ENCODE measurements at places on chromosomes 7 and 10.

- DNase-seq = no peak
Measured at GRCh38 chr7:82567356-82567755, 123.8 kb upstream of the CACNA2D1 start.

- DNase-seq = no peak
Measured at GRCh38 chr10:27490807-27491206, 13.3 kb upstream of the RAB18 start.

GRCh38 chr10:94644352-94644751, 39.2 kb upstream of the CYP2C18 start:
- DNase-seq = no peak

DNA sequence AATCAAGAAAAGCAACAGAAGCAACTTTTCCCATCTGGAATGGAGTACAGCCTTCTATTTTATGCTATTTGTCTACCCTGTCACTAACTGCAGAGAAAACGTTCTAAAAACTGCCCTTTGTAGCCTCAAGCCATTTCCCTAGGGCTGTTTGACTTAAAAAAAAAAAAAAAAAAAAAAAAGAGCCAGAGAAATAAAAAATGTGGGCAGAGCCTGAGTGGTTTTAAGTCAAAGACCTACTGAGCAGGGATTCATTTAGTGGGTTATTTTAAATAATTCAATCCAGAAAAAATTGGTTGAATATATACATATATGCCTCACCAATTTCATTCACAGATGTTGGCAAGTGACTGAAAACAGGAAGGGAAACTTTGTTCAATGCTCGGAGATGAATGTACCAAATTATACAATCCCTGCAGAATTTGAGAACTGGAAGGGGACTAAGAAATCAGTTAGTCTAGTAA, 75.2 kb downstream of the PPP1R3C start:
- no peak for DNase-seq

GRCh38 chr10:121058082-121058481, 206.9 kb downstream of the WDR11 start:
- DNase-seq = no peak

DNA sequence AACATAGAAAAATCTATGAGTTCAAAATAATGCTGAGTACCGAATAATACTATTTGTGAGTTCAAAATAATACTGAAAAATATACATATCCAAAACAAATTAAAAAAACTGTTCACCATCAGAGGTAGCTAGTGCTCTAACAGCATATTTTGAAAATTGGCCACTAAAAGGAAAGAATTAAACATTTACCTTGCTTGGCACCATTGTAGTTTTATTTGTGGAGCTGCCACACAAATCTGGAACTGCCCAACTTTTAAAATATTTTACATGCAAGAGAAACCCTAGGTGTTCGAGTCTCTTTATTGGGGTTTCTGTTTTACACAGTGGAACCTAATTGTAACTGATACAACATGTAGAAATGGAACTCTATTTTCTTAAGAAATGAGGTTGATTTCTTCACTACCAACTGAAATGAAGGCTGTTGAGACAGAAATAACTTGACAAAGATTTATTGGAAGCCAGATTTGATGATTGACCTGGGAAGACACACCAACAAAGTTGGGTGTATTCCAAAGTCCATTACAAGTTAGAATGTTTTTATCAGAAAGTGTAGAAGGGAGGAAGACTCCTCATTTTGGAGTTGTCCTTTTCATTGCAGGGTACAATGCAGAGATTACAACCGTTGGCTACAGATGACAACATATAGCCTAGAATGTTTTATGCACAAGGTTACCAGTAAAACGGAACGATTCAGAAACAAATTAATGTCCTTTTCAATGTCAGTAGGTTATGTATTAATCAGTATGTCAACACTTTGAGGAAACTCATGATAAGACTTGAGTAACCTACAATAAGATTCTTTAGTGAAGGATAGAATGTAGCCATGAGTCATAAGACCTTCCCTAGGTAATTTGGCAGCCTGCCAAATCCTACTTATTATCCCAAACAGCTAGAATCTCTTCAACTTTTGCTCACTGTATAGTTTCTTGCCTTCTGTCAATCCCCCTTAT, 73.8 kb upstream of the PAPSS2 start:
- no peak for DNase-seq

DNA sequence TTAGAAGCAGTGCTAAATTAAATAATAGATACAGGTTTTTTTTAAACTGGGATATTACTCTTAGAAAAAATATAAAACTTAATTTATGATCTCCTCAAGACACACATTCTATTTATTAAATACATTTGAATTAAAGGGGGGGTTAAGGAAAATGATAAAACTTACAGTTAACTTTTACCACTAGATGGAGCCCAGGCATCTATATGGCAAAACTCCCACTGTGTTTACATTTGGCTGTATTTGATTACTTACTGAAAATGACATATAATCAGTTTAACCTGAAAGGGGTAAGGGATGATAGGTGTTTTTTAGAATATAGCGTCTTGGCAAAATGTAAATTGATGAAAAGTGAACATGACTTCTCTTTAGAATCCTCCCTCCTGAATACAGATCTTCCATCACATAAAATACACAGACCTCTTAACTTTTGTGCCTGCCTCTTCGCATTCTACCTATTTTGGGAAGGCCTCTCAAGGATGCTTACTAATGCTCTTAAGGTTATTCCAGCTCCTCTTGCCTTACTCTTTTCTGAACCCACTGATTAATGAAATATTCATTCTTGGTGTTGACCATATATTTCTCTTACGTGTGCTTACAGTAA, 235.7 kb downstream of the AGMO start:
- no peak for DNase-seq

DNA sequence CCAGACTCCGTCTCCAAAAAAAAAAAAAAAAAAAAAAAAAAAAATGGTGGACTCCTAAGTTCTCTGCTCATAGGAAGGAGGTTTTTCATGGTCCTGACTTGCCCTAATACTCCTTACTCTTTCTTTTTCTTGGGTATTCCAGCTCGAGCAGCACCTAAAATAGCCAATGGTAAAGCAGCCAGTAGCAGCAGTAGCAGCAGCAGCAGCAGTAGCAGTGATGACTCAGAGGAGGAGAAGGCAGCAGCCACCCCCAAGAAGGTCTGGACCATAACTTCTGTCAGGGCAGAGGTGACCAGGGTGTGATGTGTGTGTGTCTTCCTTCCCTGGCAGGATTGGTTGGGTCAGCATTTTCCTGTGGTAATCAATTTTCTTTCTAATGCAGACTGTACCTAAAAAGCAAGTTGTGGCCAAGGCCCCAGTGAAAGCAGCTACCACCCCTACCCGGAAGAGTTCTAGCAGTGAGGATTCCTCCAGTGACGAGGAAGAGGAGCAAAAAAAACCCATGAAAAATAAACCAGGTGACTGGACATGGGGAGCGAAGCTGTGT, 6.9 kb downstream of the NOLC1 start:
- DNase-seq = no peak

GRCh38 chr7:67512481-67512880, 515.8 kb downstream of the TYW1 start:
- no peak for DNase-seq

DNA sequence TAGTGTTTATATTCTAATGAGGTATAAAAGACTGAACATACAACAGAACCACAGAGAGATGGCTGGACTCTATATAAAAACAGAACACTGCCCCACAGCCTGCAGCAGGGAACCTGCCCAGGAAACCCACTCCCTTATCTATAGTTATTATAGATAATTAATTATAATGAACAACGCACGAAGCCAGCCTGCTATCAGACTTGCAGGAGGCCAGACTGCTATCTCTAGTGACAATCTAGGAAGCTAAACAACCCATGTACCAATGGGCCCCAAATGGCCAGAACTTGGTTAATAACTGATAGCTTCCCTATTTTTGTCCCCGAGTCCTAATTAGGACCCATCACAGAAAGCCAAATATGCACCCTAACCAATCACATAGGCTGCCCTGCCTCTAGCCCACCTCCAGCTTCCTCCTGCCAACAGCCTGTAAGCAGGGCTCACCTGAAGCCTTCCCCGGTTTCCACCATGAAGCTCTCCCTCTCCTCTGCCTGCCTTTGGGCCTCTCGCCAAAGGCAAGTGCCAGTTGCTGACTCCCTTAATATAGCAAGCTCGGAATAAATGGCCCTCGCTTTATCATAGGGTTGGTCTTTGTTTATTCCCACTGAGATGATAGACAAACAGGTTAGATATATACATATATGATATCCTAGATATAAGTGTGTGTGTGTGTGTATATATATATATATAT, 74.5 kb downstream of the SYPL1 start:
- no peak for DNase-seq

DNA sequence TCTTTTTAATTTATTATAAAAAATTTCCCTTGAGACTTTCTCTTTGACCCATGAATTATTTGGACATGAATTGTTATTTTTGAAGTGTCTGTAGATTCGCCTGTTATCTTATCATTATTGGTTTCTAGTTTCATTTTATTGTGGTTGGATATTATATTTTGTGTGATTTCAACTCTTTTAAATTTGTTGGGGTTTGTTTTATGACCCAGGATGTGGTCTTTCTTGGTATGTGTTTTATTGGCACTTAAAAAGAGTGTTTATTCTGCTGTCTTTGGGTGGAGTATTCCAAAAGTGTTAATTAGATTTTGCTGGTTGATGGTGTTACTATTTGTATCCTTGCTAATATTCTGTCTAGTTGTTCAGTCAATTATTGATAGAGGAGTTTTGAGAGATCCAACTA, 50.5 kb upstream of the GPR141 start:
- DNase-seq = no peak

- DNase-seq = no peak
Measured at GRCh38 chr10:78182841-78183240, 149.2 kb downstream of the RPS24 start.

GRCh38 chr10:50367732-50368131, 116.4 kb upstream of the ASAH2 start:
- DNase-seq = no peak

DNA sequence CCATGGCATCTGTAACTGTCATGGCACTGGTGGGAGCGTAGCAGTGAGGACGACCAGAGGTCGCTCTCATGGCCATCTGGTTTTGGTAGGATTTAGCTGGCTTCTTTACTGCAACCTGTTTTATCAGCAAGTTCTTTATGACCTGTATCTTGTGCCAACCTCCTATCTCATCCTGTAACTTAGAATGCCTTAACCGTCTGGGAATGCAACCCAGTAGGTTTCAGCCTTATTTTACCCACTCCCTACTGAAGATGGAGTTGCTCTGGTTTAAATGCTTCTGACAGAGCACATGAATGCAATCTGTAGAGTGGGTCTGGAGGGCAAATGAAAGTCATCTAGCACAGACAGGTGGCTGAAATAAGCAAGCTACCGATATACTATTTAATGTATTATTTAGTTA, 55.3 kb upstream of the OPN4 start:
- DNase-seq = no peak

- DNase-seq = no peak
Measured at GRCh38 chr10:104092749-104093148, 7.1 kb upstream of the COL17A1 start.

DNA sequence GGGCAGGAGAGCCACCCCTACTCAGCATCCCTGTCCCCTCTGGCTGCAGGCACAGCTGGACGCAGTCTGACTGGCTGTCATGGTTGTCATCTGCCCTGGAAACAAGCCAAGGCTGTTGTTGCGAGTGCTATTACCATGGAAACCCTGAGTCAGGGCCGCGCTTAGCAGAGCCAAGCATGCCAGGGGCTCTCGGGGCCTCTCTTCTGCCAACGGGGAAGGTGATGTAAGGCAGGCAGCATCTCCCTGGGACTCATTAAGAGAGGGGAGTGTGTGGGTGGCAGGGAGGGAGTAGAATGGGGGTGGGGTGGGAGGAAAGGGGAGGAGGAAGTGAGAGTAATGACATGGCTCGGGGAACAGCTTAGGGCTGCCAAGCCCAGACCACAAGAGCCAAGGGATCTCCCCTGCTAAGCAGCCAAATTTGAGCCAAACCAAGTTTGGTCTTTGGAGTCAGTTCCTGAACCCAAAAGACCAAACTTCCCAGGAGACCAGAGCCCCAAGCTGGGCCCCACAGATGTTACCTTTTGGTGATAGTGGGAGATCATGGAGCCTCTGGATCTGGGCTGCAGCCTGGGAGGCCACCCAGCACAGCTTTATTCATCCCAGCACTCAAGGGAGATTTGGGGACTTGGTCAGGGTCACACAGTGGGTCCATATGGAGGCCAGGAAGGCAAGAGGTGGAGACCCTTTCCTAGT, 67.6 kb downstream of the TMEM130 start:
- DNase-seq = no peak

GRCh38 chr10:7563368-7563767, 103.4 kb downstream of the ITIH5 start:
- no peak for DNase-seq

DNA sequence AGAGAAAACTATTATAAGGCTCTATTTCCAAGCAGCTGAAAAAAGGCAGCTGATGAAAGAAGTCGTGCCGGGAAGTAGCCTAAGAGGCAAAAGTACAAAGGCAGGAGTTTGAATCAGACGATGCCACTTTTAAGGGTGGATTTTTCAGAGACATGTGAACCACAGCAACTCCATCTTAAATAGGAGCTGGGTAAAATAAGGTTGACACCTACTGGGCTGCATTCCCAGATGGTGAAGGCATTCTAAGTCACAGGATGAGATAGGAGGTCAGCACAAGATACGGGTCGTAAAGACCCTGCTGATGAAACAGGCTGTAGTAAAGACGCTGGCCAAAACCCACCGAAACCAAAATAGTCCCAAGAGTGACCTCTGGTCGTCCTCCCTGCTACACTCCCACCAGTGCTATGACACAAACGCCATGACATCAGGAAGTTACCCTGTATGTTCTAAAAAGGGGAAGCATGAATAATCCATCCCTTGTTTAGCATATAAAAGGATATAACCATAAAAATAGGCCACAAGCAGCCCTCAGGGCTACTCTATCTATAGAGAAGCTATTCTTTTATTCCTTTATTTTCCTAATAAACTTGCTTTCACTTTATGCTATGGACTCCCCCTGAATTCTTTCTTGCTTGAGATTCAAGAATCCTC, 45.5 kb upstream of the PRSS1 start:
- no peak for DNase-seq

GRCh38 chr10:112721080-112721698, 228.9 kb upstream of the TCF7L2 start:
- no peak for DNase-seq

DNA sequence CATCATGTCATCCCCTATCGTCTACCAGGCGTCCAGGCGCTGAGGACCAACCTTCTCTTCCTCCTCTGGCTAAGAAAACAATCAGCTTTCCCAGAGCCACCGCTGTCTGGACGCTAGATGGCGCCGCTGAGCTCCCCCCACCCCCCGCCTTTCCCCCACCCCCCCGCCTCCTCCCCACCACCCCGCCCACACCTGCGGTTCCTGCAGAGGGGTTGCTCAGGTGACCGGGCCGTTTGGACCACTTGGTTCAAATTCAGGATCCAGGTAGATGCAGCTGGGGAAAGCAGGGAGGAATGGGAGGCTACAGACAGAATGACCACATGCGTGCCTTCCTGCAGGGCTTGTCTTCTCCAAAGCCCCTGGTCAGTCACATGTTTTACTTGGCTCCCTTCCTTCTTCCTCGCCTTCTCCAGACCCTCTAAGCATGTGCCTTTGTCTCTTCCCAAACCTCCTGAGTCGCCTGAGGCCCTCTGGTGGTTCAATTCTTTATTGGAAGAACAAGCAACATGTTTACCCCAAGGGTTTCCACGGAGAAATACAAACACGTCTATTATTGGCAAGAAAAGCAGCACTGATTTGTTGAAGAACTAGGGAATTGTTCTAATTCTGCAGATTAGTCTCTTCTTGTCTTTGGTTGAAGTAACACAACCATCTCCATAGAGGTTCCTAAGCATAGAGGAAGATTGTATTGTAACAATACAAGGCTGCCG, 24.7 kb downstream of the AOC1 start:
- peak; percentile 21 for DNase-seq

- no peak for DNase-seq
Measured at GRCh38 chr7:46126675-46127300, 205.7 kb upstream of the IGFBP3 start.

- no peak for DNase-seq
Measured at GRCh38 chr7:111734954-111735660, 172.8 kb upstream of the IMMP2L start.
